Lung (tissue), 17 donors: ENCODE measurements at places on chromosomes 5 and 9. TPM values are rescaled to one million over a fixed set of nuclear protein-coding genes. Genes with fewer than 3 reads are reported as not detected.
A peak's percentile ranks its signal among the peaks of the same experiment; 100 is the strongest.

The TMEM252 gene
- not detected for total RNA-seq

The TNFSF8 gene
- total RNA-seq: 8.7 TPM

The TSSK1B gene
- total RNA-seq: 0.14 TPM

The SPOCK1 gene
- 0.48 TPM for total RNA-seq

The BTNL8 gene
- total RNA-seq: 2.6 TPM

- no peak overlapping the region for H3K4me3 ChIP-seq
- DNase-seq: no peak
- no peaks in the 10 kb centered on the region for H3K36me3 ChIP-seq
- no peaks in the 10 kb centered on the region for H3K4me1 ChIP-seq
- no peaks in the 10 kb centered on the region for H3K27me3 ChIP-seq
These were observed 28.4 kb upstream of the SHC3 start for GRCh38 chr9:89207026-89207425.

DNA sequence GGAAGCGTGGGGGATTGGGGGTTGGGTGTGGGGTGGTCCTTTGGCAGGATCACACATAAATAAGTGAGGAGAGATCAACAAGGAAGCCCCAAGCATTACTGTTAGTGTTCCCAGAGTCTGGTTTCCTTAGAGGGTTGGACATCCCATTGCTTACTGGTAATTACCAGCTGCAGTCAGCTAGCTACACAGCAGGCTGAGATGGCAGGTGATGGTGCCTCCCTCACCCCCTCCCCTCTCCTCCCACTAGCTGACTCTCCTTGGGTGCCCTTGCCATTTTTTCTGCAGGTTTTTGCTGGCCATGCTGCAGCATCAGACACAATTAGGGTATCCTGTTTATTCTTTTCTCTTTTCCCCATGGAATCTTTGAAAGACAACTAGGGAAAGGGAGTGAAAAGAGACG lies 107.5 kb upstream of the TLR4 start:
- no peak overlapping the region for H3K4me3 ChIP-seq
- no peak overlapping the region for H3K27ac ChIP-seq
- DNase-seq: no peak
- no peaks in the 10 kb centered on the region for H3K27me3 ChIP-seq
- no peaks in the 10 kb centered on the region for H3K4me1 ChIP-seq

DNA sequence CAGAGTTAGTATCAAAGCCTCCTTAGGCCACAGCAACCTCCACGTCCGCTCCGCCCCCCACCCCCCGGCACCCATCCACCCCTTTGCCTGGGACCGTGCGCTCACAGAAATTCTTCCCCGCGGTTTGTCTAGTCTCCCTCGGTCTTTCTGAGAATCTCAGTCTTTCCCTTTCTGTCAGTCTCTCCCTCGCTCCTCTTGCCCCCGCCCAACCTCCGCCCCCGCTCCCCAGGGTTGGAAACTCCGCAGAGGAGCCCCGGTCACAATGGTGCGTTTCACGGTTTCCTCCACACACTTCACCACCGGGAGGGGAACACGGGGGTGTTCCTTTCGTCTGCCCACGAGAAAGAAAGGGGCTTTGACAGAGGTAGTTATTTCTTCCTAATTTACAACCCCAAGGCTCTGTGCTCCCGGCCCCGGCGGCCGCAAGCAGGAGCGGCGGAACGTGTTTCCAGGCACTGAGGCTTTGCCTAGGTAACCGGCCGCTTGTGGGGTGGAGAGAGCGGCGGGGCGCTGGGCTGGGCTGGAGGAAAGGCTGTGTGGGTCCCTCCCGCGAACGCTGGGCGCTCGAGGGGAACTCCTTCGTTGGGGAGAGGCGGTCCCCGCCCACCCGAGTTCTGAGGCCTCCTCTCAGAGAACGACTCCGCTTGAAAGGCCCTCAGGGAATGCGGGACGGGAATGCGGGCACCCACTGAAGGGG lies 2.1 kb downstream of the NR4A3 start:
- peak; percentile 61 for DNase-seq
- H3K4me1 ChIP-seq: peaks cover 8% of the 10 kb centered on the region

- H3K4me3 ChIP-seq: no peak overlapping the region
- no peak for DNase-seq
- no peaks in the 10 kb centered on the region for H3K27me3 ChIP-seq
- no peaks in the 10 kb centered on the region for H3K4me1 ChIP-seq
These were observed 17.9 kb downstream of the STARD4 start for GRCh38 chr5:111494355-111494999.

DNA sequence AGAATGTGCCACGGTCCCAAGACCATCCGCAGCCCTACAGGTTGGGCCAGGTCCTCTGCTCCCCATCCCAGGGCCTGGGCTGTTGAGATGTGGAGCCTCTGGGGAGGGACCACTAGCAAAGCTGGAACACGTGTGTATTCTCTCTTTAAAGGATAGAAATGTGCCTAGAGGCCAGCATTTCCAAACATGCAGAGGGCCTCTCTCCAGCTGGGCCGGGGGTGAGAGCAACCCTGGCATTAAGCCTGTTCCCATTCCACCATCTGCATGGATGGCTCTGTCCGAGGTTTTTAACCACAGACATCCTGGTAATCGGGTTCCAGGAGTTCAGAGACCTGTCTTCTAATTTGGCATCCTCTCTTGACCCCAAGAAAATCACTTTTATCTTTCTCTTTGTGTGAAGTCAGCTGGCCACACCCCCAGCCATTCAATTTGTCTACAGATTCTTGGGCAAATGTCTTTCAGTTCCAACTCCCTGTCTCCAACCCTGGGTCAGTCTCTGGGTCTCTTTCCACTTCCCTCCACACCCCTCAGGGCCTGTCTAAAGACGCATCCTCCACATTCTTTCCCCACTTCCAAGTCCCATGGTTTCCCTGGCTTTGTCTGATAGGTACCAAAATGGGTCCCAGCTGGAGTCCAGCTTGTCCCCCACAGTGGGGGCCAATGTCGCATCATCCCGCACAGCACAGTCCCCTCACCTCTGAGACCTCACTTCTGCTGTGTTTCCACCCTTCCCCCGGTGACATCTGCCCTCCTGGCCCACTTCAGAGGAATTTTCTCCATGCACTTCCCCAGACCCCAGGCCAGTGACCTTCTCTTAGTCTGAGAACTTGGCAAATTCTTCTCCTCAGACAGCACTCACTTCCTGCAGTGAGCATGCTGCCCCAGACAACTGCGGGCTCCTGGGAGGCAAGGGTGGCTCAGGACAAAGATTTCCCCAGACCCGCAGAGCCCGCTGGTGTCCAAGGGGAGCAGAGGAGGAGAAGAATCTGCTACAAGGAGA lies 56.8 kb downstream of the PTPDC1 start:
- peak; percentile 31 for DNase-seq
- peak overlapping the region; percentile 65 for H3K27ac ChIP-seq
- peaks cover 24% of the 10 kb centered on the region for H3K4me1 ChIP-seq
- no peaks in the 10 kb centered on the region for H3K36me3 ChIP-seq

- DNase-seq: no peak
- no peak overlapping the region for H3K4me3 ChIP-seq
- H3K27ac ChIP-seq: no peak overlapping the region
- H3K4me1 ChIP-seq: peaks cover 7% of the 10 kb centered on the region
- no peaks in the 10 kb centered on the region for H3K36me3 ChIP-seq
- H3K27me3 ChIP-seq: no peaks in the 10 kb centered on the region
These were observed 5.1 kb upstream of the ERAP1 start for GRCh38 chr5:96812851-96813250.

GRCh38 chr9:99626426-99626825 lies 195.3 kb upstream of the NR4A3 start:
- no peak for DNase-seq
- no peaks in the 10 kb centered on the region for H3K36me3 ChIP-seq
- H3K27ac ChIP-seq: no peak overlapping the region
- H3K27me3 ChIP-seq: no peaks in the 10 kb centered on the region

DNA sequence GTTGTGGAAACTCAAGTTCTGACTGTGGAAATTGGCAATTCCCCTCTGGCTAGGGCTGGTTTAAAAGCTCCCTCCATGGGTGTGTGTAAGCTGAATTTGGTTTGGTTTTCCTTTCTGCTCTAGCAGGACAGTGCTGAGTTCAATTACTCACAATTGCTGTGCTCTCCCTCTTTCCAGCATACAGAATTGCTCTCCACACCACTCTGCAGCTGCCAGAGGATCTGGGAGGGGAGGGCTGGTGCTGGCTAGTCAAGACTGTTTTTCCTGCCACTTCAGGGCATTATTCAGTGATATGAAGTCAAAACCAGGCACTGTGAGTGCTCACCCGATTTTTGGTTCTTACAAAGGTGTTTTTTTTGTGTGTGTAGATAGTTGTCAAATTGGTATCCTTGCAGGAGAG lies 336.9 kb upstream of the SLC24A2 start:
- DNase-seq: no peak
- no peaks in the 10 kb centered on the region for H3K27me3 ChIP-seq
- H3K36me3 ChIP-seq: no peaks in the 10 kb centered on the region
- no peaks in the 10 kb centered on the region for H3K4me1 ChIP-seq
- H3K4me3 ChIP-seq: no peak overlapping the region

DNA sequence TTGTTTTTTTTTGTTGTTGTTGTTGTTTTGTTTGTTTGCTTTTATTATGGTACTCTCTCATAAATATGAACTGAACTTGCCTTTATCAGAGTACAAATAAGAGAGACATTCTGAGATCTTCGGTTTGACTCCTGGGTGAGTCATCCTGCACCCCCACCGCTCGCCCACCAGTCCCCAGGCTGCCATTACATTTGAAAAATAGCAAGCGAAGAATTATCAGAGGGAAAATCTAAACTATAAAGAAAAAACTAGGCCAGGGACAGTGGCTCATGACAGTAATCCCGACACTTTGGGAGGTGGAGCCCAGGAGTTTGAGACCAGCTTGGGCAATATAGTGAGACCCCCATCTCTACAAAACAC lies 122.1 kb upstream of the MAP3K1 start:
- H3K4me3 ChIP-seq: no peak overlapping the region
- H3K36me3 ChIP-seq: no peaks in the 10 kb centered on the region
- H3K27me3 ChIP-seq: no peaks in the 10 kb centered on the region
- no peak for DNase-seq

DNA sequence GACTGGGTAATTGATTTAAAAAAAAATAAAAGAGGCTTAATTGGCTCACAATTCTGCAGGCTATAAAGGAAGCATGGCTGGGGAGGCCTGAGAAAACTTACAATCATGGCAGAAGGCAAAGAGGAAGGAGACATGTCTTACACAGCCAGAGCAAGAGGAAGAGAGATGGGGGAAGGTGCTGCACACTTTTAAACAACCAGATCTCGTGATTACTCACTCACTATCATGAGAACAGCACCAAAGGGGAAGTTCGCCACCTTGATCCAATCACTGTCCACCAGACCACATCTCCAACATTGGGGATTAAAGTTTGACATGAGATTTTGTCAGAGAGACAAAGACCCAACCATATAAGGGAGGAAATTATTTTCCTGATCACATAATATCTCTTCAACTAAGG lies 138.8 kb upstream of the NR4A3 start:
- no peak for DNase-seq
- no peak overlapping the region for H3K4me3 ChIP-seq
- H3K36me3 ChIP-seq: no peaks in the 10 kb centered on the region
- no peaks in the 10 kb centered on the region for H3K4me1 ChIP-seq

DNA sequence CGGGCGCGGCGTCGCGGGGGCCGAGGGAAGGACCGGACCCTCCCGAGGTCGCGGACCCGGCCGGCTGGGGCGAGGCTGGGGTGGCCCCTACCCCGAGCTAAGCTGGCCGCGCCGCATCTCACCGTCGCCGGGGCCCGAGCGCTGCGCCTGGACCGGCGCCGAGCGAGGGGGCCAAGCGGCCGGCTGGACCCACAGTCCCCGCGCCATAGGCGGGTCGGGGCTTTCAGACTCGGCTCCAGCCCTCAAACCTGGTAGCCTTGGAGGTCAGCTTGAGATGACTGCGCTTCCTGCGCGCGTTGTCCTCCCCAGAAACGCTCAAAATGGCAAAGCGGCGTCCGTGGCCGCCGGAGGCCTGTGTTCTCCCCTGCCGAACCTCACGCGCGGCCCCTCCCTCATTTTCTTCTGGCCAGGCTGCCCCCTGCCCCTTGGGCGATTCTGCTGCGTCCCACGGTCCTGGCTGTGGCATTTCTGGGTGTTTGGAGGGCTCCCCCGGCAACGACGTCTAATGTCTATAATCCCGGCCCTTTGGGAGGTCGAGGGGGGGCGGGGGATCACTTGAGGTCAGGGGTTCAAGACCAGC lies 8.7 kb upstream of the GRIN1 start:
- H3K4me3 ChIP-seq: peak overlapping the region; percentile 76
- H3K4me1 ChIP-seq: peaks cover 6% of the 10 kb centered on the region
- no peak for DNase-seq
- H3K27me3 ChIP-seq: no peaks in the 10 kb centered on the region
- peak overlapping the region; percentile 59 for H3K27ac ChIP-seq

DNA sequence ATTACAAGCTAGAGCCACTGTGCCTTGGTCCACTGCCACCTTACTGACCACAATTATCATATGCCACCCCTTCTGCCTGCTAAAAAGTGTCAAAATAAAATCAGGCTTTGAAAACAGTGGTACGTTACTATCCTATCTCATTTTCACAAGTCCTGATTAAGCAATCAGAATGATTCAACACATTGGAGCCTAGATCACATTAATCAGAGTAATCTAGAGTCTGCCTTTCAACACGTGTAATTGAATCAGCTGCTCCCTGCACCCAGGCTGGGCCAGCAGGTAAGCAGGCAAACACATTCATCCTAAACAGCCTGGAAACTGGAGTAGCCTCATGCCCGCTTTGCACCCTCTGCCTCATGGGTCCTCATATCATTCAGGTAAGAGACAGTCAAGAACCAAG lies 186.2 kb downstream of the DCP2 start:
- peaks cover 29% of the 10 kb centered on the region for H3K4me1 ChIP-seq
- H3K4me3 ChIP-seq: no peak overlapping the region

DNA sequence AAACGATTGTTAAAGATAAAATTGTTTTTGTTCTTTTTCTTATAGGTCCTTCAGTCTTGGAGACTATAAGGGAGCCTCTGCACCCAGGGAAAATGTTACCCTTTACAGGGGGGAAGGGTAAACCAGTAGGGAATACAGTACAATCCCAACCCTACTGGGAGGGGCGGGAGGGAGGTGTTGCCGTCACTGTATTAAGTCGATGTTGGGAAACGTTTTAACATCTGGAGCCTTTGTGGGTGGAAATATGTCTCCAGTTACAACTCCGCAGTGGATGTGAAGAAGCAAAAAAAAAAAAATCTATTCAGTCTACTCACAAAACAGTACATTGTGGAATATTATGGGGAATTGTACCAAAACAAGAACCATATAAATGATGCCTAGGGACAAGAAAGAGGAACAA lies 47.2 kb upstream of the FCHO2 start:
- H3K4me1 ChIP-seq: no peaks in the 10 kb centered on the region
- no peak overlapping the region for H3K27ac ChIP-seq
- H3K36me3 ChIP-seq: peaks cover 32% of the 10 kb centered on the region
- no peak for DNase-seq

GRCh38 chr9:108607607-108608006 lies 248.2 kb downstream of the ACTL7B start:
- H3K4me1 ChIP-seq: no peaks in the 10 kb centered on the region
- peaks cover 2% of the 10 kb centered on the region for H3K27me3 ChIP-seq
- H3K27ac ChIP-seq: no peak overlapping the region
- no peak overlapping the region for H3K4me3 ChIP-seq
- DNase-seq: no peak

DNA sequence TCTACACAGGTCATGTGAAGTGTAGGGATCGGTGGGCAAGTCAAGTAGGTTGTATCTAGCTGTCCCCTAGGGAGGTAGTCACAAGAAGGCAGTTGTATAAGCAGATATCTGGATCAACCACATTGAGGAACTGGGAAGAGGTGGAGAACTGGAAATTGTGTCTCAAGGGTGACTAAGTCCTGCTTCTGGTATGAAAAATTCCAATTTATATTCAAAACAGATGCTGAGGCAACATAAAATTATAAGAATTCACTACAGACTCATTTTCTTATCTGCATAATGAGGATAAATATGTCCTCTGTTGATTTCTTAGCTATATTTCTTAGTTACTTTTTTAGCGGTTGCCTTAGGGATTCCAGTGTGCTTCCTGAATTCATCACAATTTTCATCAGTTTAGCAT lies 46.8 kb downstream of the GALNT12 start:
- no peaks in the 10 kb centered on the region for H3K36me3 ChIP-seq
- H3K27me3 ChIP-seq: no peaks in the 10 kb centered on the region
- no peak for DNase-seq
- peaks cover 15% of the 10 kb centered on the region for H3K4me1 ChIP-seq
